ENCODE measurements at places on chromosomes 3 and 15.

- DNase-seq, result no peak
Observed at GRCh38 chr3:39140341-39140971, 12.9 kb downstream of the CSRNP1 start.

DNA sequence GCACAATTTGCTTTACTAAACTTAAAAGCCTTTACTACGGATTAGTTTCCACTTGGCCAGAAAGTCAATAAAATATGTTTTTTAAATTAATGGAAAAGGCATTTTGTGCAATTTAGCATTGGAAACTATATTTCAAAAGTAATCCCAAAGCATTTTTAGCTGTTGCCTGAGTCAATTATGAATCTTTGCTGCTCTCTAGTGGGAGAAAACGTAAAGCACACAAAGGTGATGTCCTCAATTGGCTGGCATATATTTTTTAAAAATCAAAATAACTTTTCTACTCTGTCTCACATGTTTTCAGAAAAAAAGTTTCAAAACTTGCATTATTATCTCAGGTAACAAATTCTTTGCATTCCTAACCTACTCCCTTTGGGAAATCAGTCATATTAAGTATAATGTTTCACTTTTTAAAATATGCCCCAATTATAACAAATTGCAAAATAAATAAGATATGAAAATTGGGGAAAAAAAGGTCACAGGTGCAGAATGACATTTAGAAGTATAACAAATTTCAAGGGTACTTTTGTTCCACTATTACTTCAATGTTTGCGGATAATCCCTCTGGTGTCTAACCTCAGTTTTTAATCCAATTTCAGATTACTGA, 47.2 kb upstream of the TEX55 start:
- DNase-seq, result no peak

DNA sequence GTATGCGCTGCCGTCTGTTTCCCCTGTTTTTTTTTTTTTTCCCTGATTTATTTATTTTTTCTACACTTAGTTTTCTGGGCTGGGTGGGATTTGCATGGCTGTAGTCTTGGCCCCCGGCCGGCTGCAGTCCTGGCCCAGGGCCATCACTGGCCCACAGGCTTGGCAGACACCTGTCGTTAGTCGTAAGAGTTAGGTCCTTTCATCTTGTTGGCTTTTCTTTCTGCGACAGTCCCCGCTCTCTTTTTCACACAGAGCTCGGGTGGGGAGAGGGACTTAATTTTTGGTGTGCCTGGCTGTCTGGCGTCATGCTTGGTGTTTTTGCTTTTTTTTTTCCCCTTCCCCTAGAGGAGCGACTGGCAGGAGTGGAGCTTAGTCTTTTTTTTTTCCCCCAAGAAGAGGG, 183.4 kb downstream of the KLF13 start:
- DNase-seq, result no peak

DNA sequence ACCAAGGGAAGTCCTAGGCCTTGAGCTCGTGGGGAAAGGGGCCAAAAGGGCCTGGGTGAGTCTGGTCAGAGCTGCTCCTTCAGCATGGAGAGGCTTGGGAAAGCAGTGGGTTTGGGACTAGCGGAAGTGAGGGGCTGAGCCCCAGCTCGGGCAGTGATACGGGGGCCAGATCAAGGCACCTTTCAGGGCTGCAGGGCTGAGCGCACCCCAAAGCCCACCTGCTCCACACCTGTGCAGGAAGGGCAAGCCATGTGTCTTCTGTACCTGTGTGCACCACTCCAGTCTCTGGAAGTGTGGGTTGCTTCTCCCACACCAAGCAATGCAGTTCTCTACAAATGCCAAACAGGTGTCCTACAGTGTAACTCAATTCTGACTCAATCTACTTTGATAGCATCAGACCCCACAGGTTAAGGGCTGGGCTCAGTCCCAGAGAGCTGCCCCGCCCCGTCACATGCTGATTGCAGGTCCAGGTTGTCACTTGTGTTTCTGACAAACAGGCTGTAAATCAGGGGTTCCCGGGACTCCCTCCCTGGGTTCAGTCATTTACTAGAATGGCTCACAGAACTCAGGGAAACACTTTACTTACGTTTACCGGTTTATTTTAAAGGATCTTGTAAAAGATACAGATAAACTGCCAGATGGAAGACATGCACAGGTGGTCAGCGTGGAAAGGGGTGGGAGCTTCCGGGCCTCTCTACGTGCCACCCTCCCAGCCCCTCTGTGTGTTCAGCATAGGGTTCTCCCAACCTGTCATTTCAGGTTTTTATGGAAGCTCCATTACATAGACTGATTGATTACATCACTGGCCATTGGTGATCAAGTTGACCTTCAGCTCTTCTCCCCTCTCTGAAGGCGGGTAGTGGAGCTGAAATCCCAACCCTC, 28.8 kb upstream of the KLF13 start:
- DNase-seq, result no peak

DNA sequence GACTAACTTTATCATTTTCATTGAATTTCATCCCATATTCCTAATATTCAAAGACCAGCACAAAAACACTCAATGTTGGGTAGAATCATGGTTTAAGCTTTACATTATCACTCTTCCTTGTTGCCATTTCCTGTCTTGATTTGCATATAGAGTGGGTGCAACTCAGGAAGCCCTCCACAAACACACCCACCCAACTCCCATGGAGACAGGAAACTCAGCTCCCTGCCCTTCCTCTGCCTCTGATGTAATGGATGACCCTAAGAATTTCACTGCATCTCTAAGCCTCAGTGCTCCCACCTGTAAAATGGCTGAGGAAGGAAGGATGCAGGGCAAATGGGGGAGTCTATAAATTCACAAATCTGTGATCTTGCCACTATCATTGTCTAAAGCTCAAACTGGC, 98.1 kb upstream of the BFSP2 start:
- DNase-seq, result no peak

- DNase-seq, result no peak
Observed at GRCh38 chr3:963255-963654, 129.6 kb upstream of the CNTN6 start.

DNA sequence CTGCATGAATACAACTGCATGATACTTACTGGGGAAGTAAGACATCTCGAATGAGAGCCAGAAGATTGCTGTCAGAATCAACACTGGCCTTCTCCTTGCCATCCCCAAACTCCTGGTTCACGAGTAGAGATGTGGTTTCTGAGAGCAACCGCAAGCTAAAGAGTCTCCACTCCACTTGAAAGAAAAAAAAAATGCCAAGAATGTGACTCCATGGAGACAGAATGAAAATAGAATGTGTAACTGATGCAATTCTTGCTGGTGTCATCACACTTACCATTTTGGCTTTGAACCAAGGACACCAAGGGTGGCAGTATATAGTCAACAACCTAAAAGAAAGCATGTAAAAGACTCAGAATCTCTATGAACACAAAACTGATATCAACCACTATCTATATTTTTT, 280.4 kb downstream of the ULK4 start:
- DNase-seq, result no peak

- DNase-seq, result no peak
Observed at GRCh38 chr15:25345943-25346342, 92.9 kb downstream of the UBE3A start.

DNA sequence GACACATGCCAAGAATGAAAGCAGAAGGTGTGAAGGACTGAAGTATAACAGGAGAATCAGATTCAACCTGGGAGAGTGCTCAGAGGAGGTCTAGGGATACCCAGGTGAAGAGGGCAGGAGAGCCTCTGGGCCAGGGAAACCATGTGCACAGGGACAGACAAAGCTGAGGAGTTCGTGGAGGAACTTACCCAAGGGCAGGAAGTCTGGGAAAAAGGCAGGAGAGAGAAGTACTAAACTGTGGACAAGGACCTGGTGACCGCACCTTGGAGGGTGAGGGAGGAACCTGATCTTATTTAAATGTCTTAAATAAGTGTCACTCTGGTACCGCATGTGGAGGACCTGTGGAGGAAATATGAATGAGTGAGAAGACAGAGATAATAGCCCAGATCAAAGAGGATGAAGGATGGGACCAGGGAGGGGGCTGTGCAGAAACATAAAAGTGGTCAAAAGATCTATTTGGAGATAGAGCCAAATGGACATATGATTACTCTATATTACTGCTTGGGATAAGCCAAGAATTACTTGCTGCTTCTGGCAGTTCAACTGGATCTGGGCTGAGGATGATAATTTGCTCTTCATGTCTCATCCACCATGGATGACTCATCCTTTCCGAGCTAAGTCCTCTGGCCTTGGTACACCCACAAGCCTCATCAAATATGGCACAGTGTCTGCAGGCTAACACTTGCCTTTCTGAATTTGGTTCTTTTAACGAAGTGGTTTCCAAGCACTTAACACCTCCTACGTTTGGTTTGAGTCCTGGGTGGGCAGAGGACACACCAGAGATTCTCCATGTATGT, 116.9 kb upstream of the NMNAT3 start:
- DNase-seq, result no peak

- no peak for DNase-seq
Observed at GRCh38 chr3:190024912-190025311, 95.8 kb downstream of the P3H2 start.

- DNase-seq, result no peak
Observed at GRCh38 chr3:136255672-136256406, 5.7 kb downstream of the PCCB start.

- peak; percentile 51 for DNase-seq
Observed at GRCh38 chr15:69718916-69719315, 266.3 kb downstream of the RPLP1 start.

GRCh38 chr15:62847900-62848489, 194.6 kb upstream of the TPM1 start:
- DNase-seq, result peak; percentile 53

DNA sequence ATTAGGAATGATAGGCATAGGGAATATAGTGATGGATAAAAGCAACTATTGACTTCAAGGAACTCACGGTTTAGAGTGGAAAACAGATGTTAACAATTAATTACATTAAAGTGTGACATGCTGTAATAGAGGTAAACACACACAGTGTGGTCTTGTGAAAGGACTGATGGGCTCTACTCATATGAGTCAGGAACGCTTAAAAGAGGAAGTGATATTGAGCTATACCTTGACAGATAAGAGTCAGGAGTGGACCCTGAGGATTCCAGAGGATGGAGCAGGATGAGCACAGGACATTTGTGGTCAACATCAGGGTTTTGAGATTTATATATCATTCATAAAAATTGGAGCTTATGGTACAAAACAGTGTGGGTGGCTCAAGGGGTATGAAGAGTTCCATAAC, 11.0 kb downstream of the EXOG start:
- DNase-seq, result no peak

- DNase-seq, result no peak
Observed at GRCh38 chr3:33716227-33716626, 1.8 kb downstream of the CLASP2 start.

- no peak for DNase-seq
Observed at GRCh38 chr3:187685948-187686347, 15.8 kb upstream of the SST start.

GRCh38 chr15:35439291-35439690, 106.7 kb downstream of the DPH6 start:
- DNase-seq, result no peak

DNA sequence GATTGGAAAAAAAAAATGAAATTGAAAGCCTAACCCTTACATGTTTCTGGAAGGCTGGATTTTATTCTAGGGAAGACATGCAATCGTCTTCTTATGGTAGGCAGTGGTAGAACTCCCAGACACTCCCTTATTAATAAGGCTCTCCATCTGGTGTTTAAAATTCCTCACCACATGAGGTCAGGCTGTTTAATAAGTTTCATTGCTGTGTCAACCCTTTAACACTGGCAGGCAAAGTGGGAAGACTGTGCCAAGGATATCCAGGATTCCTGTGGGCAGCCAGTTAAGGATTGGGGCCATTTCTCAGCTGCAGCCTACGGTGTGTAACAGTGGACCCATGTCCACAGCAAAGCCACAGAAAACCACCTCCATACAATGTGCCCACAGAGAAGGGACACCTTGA, 225.5 kb upstream of the CHRM5 start:
- no peak for DNase-seq

DNA sequence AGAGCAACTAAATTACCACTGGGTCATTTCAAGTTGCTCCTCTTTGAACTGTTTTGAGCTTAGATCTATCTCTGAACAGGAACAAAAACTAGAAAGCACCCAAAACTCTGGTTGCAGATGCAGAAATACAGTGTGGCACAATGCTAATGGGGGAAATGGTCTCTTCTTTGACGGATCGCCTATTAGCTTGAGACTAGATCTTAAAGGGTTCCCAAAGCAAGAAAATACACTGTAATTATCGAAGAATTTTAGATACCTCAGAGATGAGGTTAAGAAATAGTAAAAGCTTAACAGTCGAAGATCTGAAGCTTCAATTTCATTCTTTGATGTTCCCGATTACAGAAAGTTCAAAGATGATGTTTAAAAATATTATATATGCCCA, 818 bp downstream of the PPP1R2 start:
- no peak for DNase-seq

- no peak for DNase-seq
Observed at GRCh38 chr3:142029052-142029642, 120.2 kb downstream of the TFDP2 start.

GRCh38 chr3:33439546-33440327, 468 bp downstream of the UBP1 start:
- peak; percentile 54 for DNase-seq

DNA sequence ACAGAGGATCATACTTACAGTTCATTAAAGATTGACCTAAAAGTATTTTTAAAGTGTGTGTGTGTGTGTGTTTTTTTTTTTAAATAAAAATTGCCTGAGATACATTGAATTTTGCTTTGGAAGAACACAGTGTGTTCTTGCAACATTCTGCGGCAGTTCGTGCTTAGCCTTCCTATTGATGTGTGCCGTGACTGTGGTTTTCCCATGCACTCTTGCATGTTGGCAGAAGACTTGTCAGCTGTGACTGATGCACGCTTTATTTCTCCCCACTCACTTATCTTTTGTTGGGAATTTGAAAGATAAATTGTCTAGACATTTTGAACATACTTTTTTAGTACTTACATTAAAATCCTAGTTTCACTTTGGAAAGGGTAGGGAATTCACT, 136.3 kb upstream of the LRRFIP2 start:
- DNase-seq, result no peak

GRCh38 chr3:16174389-16174788, at the start of gene GALNT15:
Gene GALNT15 (plus strand): TSS chr3:16174680. CDS start chr3:16175152, 472 bp downstream.
- DNase-seq, result no peak

DNA sequence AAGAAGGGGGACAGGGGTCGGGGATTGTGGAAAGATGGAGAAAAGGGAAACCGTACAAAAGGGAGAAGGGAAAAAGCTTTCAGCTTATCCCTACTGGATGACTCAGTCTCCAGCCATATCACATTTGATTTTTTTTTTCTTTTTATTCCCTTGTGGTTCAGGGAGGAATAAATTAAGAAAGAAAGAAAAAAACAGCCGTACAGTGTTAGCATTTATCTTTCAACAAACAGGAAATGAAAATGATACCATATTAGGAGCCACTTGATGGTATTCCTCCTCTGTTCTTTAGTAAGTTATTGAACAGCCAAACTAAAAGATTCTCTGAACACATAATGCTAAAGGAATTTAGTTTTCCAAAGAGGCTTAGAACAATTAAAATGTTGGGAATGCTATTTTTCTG, 594.4 kb downstream of the FOXP1 start:
- no peak for DNase-seq

GRCh38 chr3:17632401-17633100, 109.9 kb downstream of the TBC1D5 start:
- peak; percentile 19 for DNase-seq

All from stimulated activated CD4-positive, alpha-beta T cell treated with anti-CD3 and anti-CD28 coated beads, Interleukin-1b, Interleukin-23, amount 100 ng/mL, for 48 hours (primary cell).